Retina (tissue), 1 donor: ENCODE measurements at places on chromosomes 12 and 14.

GRCh38 chr14:54438703-54439102, 2.5 kb downstream of the CNIH1 start:
- no peak for DNase-seq

GRCh38 chr12:106682594-106683234, 91.8 kb upstream of the RIC8B start:
- DNase-seq = no peak

- DNase-seq = no peak
Observed at GRCh38 chr12:56602239-56602638, 27.9 kb downstream of the BAZ2A start.

DNA sequence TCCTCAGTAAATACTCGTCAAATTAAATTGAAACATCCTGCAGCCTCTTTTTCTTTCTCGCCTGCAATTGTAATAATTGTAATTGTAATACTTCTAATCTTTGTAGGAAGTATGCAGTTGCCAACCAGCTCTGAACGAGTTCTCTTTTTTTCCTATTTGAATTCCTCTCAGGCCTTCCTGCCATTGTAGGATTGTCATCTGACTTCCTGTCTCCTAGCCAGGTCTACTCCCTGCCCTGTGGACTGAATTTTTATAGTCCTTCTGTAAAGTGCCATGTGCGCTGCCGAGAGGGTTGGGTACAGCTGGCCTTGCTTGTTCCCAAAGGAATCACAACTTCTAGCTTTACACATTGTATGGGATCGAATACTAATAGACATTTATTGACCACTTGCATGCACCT, 183.3 kb downstream of the SSPN start:
- no peak for DNase-seq

DNA sequence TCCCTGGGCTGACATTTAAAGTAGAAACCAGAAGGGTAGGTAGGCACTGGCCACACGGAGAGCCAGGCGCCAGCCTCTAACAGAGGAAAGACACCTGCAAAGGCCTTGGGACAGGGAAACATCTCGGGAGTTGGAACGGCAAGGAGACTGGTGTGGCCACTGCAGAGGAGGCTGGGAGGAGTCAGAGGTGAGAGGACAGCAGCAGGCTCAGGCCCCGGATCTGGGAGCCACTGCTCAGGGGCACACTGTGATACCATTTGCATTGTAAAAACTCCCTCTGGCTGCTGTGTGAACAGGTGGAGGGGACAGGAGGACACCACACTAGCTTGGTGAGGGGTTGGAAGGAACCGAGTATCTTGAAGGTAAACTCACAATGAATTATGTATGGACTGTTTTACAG, 2.7 kb downstream of the ANHX start:
- DNase-seq = no peak

- DNase-seq = no peak
Observed at GRCh38 chr14:56731187-56731586, 79.1 kb downstream of the OTX2 start.

DNA sequence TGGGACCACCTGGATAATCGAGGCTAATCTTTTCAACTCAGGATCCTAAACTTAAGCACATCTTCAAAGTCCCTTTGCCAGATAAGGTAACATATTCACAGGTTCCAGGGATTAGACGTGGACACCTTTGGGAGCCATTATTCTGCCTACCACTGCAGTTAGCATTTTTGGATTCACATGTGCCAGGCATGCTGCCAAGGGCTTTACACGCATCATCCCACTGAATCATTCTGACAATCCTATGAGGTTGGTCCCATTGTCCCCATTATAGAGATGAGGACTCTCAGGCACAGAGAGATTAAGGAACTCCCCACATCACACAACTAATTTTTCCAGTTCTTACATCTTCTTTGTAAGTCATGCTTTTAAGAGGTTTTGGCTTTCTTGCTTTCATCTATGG, 34.5 kb downstream of the RTN1 start:
- no peak for DNase-seq

DNA sequence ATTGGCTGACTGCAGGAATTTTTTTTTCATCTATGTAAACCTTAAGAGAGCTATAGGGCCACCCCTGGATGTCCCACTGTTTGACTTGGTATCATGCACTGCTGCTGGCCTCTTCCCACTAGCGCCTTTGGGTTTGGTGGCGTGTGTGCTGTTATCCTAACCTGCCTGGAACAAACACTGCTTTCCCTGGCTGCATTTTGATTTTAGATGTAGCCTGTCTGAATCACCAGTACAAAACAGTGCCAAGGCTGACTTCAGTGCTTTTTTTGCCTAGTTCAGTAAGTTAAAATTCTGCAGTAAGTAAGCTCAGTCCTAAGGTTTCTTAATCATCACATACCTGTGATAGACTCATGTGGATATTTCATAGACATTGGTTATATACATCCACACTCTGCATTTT, 99.2 kb downstream of the EML1 start:
- DNase-seq = no peak
